ENCODE measurements at places on chromosomes 2 and 18. TPM values are rescaled to one million over a fixed set of nuclear protein-coding genes. Genes with fewer than 3 reads are reported as not detected.

Gene GYPC
- total RNA-seq, result 77.5 TPM

Gene TEKT4
- not detected for total RNA-seq

Gene RAB6C
- total RNA-seq, result not detected

Gene ZNF385B
- total RNA-seq, result 13.5 TPM

Gene APCDD1
- total RNA-seq, result 13.6 TPM

Gene FSIP2
- total RNA-seq, result 0.78 TPM

Gene MYO7B
- 0.13 TPM for total RNA-seq

Gene AQP12A
- not detected for total RNA-seq

Gene STARD7
- total RNA-seq, result 134 TPM

Gene NPAS2
- total RNA-seq, result 13.2 TPM

Gene PRKAG3
- 0.11 TPM for total RNA-seq

Gene PSMA8
- total RNA-seq, result not detected

Gene EIF4E2
- 115 TPM for total RNA-seq

Gene ESPNL
- total RNA-seq, result 1.3 TPM

Gene MRPL19
- 46.9 TPM for total RNA-seq

Gene SLC11A1
- total RNA-seq, result 1.3 TPM

Gene ZAP70
- not detected for total RNA-seq

Gene MYO5B
- 6.6 TPM for total RNA-seq

Gene INPP5D
- 0.22 TPM for total RNA-seq

Gene ARHGAP25
- total RNA-seq, result 0.43 TPM

Gene ALPG
- not detected for total RNA-seq

Gene GPR17
- total RNA-seq, result not detected

Gene FBXO41
- 1.4 TPM for total RNA-seq

Gene POTEJ
- not detected for total RNA-seq

Gene NAT8
- not detected for total RNA-seq

Gene ANKRD53
- total RNA-seq, result 0.39 TPM

Gene MEP1B
- total RNA-seq, result not detected

All from articular chondrocyte of knee joint (primary cell).